ENCODE measurements at places on chromosomes 4 and X.
A peak's percentile ranks its signal among the peaks of the same experiment; 100 is the strongest.

DNA sequence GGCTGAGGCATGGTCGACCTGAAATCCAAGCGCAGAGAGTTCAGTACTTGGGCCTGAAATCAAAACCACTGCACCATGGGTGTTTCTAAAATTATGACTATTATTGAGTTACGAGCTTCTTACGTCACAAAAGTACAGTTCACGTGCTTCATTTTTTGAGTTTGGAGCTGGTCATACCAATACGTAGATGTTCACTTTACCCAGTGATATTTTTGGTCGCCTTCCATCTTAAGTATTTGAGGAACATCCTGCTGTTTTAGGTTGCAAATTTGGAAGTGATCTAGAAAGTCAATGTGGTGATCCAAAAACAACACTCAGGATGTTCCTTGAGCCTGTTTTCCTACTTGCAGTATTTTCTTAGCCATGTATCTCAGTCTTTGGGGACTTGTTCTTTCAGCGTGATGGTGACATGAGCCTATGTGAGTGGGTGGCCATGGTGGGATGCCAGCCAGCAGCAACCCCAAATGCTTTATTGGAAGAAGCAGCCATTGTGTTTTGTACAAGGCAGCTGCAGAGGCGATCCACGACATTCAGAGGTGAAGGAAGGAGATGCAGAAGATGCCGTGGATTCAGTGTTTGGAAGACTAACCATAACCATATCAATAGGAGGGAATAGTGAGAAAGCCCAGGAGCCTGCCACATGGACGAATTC is 28.7 kb downstream of the LDB2 start:
- DNase-seq: no peak

GRCh38 chrX:13419276-13419675 is 99.4 kb upstream of the ATXN3L start:
- DNase-seq: no peak

DNA sequence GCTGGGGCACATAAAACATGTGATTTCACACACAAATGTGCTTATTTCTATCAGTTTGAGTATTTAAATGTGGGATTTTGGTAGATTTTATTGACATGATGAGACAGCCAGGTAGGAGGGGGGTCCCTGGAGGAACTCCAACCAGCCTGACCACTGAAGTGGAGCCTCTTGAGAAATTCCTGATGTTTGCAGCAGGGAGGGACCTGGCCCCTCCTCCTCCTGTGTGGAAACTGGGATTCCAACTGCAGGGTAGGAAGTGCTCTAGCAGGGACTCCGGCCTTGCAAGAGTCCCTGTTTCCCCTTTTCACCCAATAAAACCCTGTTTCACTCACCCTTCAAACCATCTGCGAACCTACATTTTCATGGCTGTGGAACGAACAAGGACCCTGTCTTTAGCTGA is 2224.0 kb upstream of the AGA start:
- no peak for DNase-seq

GRCh38 chrX:123184219-123184865 is at the start of gene GRIA3:
GRIA3 (plus strand) TSS chrX:123184278; CDS start chrX:123184536, 258 bp downstream.
- DNase-seq: no peak

DNA sequence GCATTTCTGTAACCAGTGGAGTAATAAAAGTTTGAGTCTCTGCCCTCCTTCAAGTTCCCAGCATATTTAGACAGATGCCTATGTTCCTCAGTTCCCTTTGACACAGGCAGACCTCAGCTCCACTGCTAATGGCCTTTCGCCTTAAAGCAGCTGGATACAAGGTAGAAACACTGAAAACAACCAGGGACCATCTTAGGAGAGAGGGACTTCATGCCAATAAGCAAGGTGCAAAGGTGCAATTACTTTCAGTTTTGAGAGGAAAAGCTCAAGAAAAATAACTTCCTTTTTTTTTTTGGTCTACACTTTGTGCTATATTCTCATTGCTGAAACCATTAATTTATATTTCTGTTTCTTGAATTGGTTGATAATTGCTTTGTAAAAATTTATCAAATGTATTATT is 781.9 kb upstream of the GALNTL6 start:
- DNase-seq: no peak

GRCh38 chrX:34140816-34141215 is 8.7 kb upstream of the FAM47A start:
- no peak for DNase-seq

DNA sequence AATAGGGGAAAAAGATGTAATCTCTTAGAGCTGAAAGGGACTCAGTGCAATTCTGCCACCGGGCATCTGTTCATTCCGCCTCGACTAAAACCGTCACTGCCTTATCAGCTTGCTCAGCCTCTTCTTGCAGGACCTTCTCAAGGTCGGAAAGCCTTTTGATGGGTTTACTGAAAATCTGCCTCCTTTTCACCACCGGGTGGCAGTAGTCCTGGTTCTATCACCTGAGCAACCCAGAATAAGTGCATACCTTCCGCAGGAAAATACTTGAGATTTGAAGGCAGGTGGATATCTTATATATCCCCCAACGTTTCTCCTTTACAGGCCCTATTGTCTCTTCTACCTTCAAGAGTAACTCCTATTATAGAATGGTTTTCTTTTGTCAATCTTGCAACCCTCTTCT is 103.4 kb upstream of the PAK3 start:
- no peak for DNase-seq

DNA sequence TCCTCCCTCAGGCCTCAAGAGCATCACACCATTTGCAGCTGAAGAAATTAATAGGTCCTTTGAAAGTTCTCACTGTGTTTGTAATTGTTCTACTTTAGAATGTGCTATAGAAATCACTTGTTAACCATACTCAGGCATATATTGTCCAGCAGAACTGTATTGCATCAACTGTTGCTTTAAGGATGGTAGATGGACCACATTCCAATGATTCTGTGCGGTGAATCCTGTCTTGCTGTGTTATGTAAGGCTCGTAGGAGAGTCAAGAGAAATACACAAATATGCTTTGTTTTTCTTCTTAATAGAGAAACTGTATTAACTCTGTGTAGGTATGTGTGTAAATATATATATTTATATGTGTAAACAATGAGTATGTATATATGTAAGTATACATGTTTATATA is 6.3 kb upstream of the ADGRA3 start:
- no peak for DNase-seq

DNA sequence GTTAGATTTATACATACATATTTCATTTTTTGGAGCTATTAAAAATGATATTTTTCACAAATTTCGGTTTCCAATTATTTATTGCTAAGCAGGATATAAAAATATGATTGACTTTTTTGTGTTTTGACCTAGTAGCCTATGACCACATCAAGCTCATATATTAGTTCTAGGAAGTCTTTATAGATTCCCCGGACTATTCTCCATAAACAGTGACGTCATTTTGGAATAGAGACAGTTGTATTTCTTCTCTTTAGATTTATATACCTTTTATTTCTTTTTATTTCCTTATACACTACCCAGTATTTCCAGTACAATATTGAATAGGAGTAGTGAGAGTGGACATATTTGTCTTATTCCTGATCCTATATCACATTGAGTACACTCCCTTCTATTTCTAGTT is 31.8 kb downstream of the DDX53 start:
- DNase-seq: no peak

DNA sequence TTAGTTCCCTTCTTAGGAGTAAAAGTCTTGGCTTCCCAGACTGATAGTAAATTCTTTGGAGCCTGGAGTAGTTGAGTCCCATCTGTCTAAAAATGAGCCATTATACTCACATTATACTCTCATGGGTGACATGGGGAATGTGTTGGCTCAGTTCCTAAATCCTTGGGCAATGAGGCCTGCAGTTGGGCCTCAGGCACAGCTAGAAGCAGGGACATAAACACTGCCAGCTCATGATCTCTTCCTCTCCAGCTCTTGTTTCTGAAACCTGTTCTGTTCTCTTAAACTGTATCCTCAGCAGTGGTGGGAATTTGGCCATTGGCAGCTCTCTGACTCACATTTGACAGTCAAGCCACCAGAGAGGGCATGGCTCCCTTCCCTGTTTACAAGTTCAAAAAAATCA is 212.5 kb downstream of the SPATA18 start:
- DNase-seq: no peak

GRCh38 chr4:147518846-147519767 is 38.2 kb downstream of the EDNRA start:
- peak; percentile 19 for DNase-seq

DNA sequence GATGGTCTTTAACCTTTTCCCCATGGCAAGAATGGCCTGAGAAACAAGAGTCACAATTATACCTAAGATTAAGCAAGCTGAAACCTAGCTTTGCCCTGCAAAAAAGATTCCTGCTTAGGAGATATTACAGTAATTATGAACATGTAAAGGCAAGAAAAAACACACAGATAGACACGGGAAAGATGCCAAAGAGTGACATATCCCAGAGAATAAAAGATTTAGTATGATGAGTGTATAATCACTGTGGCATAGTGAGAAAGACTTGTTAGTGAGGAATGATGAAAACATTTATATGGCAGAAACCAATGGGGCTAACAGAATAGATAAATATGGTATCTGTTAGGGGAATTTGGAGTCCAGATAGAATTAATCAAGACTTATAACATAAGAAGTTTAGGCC is 29.6 kb upstream of the TASL start:
- DNase-seq: no peak

DNA sequence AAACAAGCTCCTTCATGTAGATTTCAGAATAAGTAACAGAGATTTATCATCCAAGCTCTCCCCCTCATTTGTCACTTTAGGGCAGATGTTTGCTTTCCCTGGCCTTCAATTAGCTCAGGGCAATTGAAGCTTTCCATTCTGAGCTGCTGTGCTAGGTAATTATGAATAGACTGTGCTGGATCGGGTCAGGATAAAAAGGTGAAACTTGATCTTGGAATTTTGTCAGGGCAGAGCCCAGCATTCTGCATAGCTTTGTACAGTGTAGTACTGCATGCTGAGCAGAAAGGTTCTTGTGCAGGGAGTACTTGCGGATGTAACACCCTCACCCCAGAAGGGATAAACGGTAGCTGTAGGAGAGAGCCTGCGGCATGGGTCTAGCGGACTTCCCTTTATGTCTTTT is 64.0 kb upstream of the CLDN34 start:
- no peak for DNase-seq

DNA sequence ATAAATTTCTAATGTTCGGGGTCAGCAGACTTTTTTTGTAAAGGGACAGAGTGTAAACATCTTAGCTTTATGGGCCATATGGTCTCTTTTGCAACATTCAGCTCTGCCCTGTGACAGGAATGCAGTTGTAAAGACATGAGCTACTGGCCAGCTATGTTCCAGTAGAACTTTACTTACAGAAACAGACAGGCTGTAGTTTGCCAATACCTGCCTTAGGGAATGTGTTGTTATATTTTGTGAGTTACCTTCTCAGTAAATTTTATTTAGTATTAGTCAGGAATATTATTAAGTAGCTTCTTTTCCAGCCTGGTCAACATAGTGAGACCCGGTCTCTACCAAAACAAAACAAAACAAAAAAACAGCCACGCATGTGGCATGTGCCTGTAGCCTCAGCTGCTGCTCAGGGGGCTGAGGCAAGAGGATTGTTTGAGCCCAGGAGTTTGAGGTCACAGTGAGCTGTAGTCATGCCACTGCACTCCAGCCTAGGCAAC is 48.7 kb downstream of the HTT start:
- no peak for DNase-seq

DNA sequence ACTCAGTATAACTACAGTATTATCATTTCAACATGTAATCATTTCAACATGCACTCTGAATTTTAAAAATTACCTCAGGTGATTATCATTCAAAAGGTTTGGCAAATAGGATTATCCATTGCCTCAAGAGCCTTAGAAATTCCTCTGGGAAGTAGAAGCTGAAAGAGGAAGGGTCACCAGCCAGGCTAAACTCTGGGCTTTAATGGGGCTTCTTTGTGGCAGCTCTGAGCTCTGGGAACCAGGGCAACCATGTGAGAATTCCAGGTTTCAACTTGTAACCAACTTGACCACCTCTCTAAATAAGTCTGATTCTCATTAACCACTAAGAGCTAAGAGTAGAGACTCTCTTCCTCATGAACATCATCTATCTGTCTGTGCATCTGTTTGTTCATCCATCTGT is 117.2 kb upstream of the MED14 start:
- no peak for DNase-seq

All from D721Med (cell line).